ENCODE measurements at places on chromosomes 2 and 18.

DNA sequence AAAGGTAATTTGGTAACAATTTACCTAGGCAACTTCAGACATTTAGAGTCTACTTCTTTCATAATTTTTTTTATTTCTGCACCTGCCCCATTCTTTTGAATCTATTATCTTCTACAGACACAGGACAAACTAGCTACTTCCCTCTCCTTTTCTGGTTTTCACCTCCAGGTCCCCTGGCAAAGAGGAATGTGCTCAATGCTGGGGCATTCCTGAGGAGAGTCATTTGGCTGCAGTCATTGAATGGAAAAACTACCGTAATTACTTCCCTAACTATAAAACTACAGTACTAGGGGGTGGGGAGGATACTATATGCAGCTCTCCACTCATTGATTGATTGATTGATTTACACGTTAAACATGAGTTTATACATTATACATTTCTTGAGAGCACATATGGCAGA is 11.2 kb upstream of the ARHGAP28 start:
- no peak for DNase-seq

- no peak for DNase-seq
These were observed 43.2 kb downstream of the PHLPP1 start for GRCh38 chr18:62758591-62758990.

DNA sequence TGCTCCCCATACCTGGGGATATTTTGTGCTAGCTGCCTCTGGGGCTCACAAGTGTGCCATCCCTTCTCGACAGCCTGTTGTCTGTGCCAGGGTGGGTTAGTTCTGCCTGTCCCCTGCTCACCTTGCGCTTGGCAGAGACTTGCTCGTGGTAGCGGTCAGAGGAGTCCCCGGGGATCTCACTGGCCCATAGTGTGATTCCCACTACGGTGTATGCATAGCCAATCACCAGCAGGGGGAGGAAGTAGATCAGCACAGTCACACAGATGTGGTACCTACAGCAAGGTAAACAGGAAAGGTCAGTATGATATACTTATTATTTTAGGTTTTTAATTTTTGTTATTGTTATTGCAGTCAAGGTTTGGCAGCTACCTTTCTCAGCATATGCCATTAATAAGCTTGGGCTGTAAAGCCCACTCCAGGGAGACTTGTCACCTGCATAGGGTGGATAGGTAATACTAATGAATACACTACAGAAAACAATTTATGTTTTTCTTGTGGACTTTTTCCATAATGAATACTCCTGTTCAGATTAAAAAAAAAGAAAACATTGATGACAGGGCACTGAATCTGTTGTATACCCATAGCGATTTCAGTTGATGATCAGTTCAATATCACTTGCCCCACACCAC is 95.2 kb downstream of the POLE4 start:
- DNase-seq = peak; percentile 47

DNA sequence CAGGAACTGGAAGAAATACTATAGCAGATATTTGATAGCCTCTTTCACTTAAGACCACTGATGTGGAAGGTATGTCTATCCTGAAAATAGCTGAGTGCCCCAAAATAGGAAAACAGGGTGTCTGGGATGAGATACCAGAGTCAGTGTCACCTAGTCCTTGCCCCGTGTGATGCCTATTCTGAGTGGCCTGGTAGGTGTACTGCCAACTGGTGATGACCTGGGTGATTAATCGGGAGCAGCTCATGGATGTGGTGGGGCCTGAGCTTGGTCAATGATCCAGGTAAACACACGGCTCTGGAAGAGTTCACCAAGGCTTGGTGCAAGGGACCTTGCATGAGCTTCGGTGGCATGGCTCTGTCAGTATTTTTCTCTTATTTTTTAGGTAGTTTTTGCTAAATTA is 95.2 kb downstream of the TANC1 start:
- DNase-seq = no peak

DNA sequence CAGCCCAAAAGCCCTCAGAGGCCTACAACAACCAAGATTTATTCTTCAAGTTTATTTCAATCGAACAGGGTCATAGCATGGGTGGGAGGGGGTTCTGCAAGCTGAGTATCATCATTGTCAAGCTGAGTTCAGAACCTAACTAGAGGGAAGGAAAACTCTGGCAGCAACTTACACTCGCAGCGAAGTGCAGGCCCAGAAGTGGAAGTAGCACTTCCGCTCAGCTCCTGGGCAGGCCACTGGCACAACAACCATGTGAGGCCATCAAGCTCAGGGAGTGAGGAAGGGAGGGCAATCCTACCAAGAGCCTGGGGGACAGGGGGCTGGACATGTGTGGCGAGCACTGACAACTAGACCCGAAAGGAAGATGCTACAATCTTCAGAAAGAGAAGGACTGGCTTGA is 4.8 kb downstream of the UXS1 start:
- DNase-seq = no peak

- no peak for DNase-seq
These were observed 84.1 kb downstream of the RAPH1 start for GRCh38 chr2:203451011-203451410.

DNA sequence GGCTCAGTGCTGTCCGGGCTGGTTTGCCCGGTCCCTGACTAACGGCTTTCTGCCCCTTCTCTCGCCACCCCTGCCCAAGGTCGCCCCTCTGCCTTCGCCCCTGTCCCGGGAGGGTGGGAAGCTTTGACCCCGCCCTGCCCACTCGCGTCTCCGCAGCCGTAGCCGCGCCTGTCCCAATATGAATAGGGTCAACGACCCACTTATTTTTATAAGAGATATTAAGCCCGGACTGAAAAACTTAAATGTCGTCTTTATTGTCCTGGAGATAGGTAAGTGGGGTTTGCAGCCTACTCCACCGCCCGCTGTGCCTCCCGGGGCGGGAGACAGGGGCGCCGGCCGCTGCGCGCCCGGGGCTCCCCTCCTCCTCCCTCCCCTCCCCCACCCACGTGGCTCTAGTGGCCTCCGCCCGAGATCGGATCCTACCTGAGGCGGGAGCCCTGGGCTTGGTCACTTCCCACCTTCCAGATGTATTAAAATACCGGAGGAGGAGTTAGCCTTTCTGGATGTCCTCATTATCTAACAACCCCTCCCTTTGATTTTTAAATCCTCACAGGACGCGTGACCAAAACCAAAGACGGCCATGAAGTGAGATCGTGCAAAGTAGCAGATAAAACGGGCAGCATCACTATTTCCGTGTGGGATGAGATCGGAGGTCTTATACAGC is 633 bp downstream of the NABP1 start:
- peak; percentile 56 for DNase-seq

DNA sequence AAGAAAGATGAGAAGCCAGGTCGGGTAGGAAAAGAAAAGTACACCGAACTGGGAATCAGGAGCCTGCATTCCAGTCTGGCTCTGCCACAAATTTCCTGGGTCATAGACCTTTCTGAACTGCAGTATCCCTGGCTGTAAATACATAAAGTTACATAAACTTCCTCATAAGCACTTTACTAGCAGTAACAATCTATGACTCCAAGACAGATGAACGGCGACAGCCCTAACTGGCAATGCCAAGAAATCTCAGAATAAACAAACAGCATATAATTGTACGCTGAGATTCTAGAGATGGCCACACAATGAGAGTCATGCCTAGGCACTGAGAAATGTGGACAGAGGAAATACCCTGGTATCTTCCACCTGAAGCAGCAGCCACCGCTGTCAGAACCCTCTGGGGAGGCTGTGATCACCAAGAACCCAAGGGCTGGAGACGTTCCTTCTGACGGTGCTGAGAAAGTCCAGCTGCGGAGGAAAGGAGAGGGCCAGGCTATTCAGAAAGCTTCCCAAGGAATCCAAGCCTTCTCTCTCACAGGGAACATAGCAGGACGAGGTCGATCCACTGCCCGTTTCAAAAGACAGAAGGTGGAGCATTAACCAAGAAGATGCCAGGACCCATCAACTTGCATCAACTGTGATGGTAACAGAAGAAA is 89.3 kb upstream of the SLC66A3 start:
- no peak for DNase-seq

DNA sequence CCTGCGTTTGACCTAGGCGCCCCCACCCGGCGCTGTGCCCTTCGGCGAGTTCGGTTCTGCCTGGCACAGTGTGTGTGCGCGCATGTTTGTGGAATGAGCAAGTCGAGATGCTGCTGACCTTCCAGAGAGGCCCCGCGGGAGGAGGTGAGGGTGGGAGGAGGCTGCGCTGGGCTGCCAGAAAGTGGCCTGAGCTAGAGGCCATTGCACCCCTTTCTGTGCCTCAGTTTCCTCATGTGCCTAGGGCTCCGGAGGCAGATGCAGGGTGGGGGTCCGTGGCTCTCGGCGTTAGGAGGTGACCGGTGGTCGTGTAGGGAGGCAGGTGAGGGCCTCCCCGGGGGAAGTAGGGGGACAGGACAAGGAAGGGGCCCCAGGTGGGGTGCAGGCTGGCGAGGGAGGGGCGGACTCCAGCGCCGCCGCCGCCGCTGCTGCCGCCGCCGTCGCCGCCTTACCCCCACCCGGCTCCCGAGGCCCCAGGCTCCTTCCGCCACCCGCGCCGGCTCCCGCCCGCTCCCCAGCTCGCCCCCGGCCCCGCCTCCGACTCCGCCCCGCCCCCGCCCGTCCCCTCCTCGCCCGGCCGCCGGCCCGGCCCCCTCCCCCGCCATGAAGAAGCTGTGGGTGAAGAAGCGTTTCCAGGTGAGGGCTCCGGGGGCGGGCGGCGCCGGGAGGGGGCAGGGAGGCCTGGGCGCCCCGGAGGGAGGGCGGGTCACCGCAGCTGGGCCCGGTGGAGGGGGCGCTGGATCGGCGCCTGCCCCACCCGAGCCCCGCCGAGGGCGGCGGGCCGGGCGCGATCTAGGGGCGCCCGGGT is 7.0 kb downstream of the SPEG start:
- peak; percentile 58 for DNase-seq

DNA sequence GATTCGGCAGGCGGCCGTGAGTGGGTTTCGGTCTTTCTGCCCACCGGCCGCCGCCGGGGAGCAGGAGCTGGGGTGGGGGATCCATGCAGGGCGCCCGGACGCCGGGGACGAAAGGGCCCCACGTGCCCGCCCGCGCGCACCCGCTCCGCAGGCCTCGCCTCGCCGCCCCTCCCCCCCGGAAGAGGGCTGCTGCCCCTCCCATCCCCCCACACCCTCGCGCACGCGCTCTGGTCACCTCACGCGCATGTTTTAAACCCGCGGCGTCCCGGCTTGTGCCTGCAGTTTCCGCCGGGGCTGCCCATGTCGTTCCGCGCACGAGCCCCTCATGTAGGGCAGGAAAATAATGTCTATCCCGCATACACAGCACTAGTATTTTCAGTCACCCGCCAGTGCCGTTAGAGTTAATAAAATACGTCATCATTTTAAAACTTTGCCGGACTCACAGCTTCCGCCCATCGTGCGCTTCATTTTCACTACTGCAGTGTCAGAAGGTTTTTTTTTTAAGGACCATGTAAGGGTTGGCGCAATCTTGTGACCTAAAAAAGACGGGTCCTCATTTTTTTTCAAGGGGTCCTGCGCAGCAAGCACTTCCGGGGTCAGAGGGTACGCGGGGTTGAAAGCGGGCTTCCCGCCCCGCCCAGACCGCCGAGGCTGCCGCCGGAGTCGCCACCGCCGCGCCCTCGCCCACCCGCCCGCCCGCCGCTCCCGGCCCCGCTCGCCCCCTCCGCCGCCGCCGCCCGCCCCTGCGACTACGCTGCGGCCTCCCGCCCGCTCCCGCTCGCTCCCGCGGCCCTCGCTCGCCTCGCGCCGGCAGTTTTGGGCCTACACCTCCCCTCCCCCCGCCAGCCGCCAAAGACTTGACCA is at the start of gene PCBP1:
Gene PCBP1 (plus strand): TSS at position 640 of the 864 bp plus-strand sequence. CDS start 267 bp downstream, outside the sequence.
- peak; percentile 96 for DNase-seq

DNA sequence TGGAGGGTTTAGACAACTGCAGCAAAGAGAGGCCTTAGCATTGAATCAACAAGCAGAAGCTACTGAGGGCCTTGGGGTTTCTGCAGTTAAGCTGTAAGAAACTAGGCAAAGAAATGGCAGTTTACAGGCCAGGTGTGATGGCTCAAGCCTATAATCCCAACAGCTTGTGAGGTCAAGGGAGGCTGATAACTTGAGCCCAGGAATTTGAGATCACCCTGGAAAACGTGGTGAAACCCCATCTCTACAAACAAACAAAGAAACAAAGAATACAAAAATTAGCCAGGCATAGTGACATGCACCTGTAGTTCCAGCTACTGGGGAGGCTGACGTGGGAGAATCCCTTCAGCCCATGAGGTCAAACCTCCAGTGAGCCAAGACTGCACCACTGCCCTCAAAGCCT is 421.6 kb upstream of the CHST9 start:
- DNase-seq = no peak

- DNase-seq = no peak
These were observed 572.2 kb upstream of the SALL3 start for GRCh38 chr18:78407466-78407844.

- peak; percentile 46 for DNase-seq
These were observed 229.8 kb downstream of the CCDC178 start for GRCh38 chr18:33210575-33211189.

Data from mesenchymal stem cell (in vitro differentiated cells and primary cell).